ENCODE measurements at places on chromosomes 3 and 15. TPM values are rescaled to one million over a fixed set of nuclear protein-coding genes. Genes with fewer than 3 reads are reported as not detected.

Gene SCAANT1
- total RNA-seq, result not detected

Gene HIGD2B
- 0.31 TPM for total RNA-seq

Gene CCR9
- total RNA-seq, result not detected

Gene SLC27A2
- 24.3 TPM for total RNA-seq

Gene C15orf62
- 0.43 TPM for total RNA-seq

Gene ALS2CL
- 4.3 TPM for total RNA-seq

Gene CLDN1
- total RNA-seq, result 0.07 TPM

Gene SNRPN
- total RNA-seq, result 56.5 TPM

Gene OCA2
- total RNA-seq, result not detected

Gene THPO
- not detected for total RNA-seq

Gene MYEF2
- total RNA-seq, result 24.7 TPM

Gene REC114
- total RNA-seq, result not detected

Gene NOX5
- 0.02 TPM for total RNA-seq

Gene ISL2
- total RNA-seq, result 0.19 TPM

Gene TP63
- 0.94 TPM for total RNA-seq

Gene ARHGEF26
- 0.34 TPM for total RNA-seq

Gene GUCA1C
- total RNA-seq, result not detected

Gene P2RY13
- total RNA-seq, result not detected

Gene ANKUB1
- not detected for total RNA-seq
